Mammary epithelial cell (primary cell): ENCODE measurements at places on chromosomes 2 and 18. TPM values are rescaled to one million over a fixed set of nuclear protein-coding genes. Genes with fewer than 3 reads are reported as not detected.

GRCh38 chr2:11160731-11161455 lies 5.6 kb downstream of the SLC66A3 start:
- DNase-seq = no peak

DNA sequence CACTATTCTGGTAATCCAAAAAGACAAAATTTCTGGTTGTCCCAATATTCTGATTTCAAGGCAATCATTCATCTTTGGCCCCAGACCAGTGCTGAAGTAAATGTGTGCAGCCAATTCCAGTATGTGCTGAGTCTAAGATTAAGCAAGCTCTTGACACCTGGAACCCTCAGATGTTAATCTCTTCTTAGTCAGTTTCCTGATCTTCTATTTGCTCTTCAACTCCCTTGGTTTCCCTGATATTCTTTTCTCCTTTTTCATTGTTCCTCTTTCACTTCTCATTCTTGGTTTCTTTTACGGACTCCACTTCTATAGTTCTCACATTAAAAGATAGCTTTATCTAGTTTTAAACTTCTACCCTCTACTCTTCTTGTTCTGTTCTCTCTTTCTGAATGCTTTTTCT lies 445.7 kb upstream of the FANCL start:
- no peak for DNase-seq

GRCh38 chr2:209382775-209383174 lies 41.1 kb upstream of the MAP2 start:
- DNase-seq = peak; percentile 34

DNA sequence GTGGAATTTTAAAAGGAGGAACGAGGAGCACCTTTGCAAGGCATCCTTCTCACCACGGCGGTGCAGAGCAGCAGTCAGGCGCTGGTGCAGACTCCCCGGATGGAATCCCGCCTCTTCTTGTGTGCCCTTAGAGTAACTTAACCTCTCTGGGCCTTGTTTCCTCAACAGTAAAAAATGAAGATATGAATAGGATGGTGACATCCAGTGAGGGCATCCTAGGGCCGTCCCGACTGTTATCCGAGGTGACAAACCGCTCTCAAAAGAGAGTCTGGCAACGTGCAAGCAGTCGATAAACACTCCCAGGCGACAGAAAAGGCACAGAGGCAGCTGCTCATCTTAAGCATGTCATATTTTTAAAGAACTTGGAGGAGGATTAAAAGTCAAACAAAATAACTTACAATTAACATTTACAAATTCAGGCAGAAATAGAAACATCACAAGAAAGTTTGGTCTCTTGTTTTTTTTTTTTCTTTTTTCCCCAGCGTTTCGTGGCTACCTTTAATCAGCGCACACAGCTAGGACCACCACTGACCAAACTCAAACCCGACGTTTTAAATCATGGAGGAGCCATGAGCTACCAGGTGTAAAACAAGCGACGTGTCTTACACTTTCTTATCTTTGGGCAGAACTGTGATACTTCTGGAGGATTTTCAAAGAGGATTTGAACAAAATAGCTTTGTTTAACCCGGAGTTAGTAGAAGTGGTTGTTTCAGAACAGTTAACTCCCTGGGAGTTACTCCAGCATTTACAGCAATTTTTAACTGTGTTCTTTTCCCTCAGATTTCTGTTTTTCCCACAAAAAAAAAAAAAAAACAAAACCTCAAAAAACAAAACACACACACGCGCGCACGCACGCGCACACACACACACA lies 2.1 kb downstream of the MBP start:
- DNase-seq = no peak

GRCh38 chr2:73970850-73971471 lies 13.7 kb upstream of the TET3 start:
- no peak for DNase-seq

MEP1B gene
- polyA plus RNA-seq = not detected

GRCh38 chr2:53859206-53860181 lies at the start of gene GPR75:
GPR75 (minus strand) TSS chr2:53859967; CDS start chr2:53854756, 5,211 bp downstream.
- DNase-seq = peak; percentile 37

GRCh38 chr2:2827761-2828221 lies 496.7 kb upstream of the MYT1L start:
- DNase-seq = no peak

DNA sequence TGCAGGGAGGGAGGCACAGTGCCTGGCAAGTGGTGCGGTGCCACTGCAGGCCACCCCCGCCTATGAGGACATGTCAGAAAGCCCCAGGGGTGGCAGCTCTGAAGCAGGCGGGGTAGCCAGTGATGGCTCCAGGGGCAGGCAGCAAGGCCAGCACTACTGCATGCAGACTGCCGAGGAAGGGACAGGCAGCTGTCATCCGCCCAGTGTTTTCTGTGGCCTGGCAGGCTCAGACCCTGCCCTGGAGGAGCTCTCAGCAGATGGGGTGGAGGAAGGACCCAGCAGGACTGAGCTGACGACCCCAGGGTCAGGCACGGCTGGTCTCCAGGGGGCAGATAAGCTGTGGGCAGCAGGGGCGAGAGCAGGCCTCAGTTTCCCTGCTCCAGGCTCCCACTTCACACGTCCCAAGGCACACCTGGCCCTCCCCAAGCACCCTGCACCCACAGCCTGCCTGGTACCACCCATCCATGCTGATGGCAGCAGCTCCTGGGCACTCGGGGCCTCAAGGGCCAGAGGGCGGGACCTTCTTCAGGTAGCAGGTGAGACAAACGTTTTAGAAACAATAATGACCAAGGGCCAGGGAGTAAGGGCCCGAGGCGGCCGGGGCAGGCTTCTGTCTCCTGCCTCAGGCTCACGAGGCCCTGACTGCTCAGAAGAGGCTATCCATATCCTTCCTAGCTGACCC lies 48.5 kb downstream of the HS6ST1 start:
- DNase-seq = no peak
